CD4-positive, alpha-beta T cell treated with Interleukin-17A for 4 hours (primary cell): ENCODE measurements at places on chromosomes 11 and 22.
A peak's percentile ranks its signal among the peaks of the same experiment; 100 is the strongest.

DNA sequence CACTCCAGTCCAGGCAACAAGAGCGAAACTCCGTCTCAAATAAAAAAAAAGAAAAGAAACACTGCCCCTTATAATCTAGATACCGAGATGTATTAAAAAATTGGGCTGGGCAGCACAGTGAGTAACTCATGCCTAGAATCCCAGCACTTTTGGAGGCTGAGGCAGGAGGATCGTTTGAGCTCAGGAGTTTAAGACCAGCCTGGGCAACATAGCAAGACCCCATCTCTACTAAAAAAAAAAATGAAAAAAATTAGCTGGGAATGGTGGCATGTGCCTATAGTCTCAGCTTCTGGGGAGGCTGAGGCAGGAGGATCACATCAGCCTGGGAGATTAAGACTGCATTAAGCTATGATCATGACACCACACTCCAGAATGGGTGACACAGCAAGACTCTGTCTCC is 24.9 kb downstream of the DDX6 start:
- DNase-seq = no peak

GRCh38 chr11:61880031-61880430 is 11.3 kb downstream of the FADS3 start:
- DNase-seq = no peak

- DNase-seq = no peak
Measured at GRCh38 chr11:108945341-108945740, 280.5 kb downstream of the DDX10 start.

- DNase-seq = peak; percentile 75
Measured at GRCh38 chr11:11848891-11849746, 7.3 kb downstream of the USP47 start.
